ENCODE measurements at places on chromosomes 12 and 14. TPM values are rescaled to one million over a fixed set of nuclear protein-coding genes. Genes with fewer than 3 reads are reported as not detected.

- H3K4me1 ChIP-seq: no peaks in the 10 kb centered on the region
- H3K27me3 ChIP-seq: no peaks in the 10 kb centered on the region
- no peak overlapping the region for H3K4me3 ChIP-seq
- DNase-seq: no peak
- H3K27ac ChIP-seq: no peak overlapping the region
- H3K36me3 ChIP-seq: peaks cover 86% of the 10 kb centered on the region
These were observed 313.4 kb downstream of the ETNK1 start for GRCh38 chr12:22938323-22938722.

The EML1 gene
- 31.4 TPM for total RNA-seq

- H3K4me3 ChIP-seq: no peak overlapping the region
- DNase-seq: no peak
- no peak overlapping the region for H3K27ac ChIP-seq
- no peaks in the 10 kb centered on the region for H3K36me3 ChIP-seq
- peaks cover 6% of the 10 kb centered on the region for H3K27me3 ChIP-seq
These were observed 48.8 kb downstream of the A2M start for GRCh38 chr12:9066755-9067423.

- H3K36me3 ChIP-seq: no peaks in the 10 kb centered on the region
- no peak overlapping the region for H3K27ac ChIP-seq
- no peak for DNase-seq
- H3K4me3 ChIP-seq: no peak overlapping the region
These were observed 173.9 kb downstream of the GXYLT1 start for GRCh38 chr12:41970744-41971143.

DNA sequence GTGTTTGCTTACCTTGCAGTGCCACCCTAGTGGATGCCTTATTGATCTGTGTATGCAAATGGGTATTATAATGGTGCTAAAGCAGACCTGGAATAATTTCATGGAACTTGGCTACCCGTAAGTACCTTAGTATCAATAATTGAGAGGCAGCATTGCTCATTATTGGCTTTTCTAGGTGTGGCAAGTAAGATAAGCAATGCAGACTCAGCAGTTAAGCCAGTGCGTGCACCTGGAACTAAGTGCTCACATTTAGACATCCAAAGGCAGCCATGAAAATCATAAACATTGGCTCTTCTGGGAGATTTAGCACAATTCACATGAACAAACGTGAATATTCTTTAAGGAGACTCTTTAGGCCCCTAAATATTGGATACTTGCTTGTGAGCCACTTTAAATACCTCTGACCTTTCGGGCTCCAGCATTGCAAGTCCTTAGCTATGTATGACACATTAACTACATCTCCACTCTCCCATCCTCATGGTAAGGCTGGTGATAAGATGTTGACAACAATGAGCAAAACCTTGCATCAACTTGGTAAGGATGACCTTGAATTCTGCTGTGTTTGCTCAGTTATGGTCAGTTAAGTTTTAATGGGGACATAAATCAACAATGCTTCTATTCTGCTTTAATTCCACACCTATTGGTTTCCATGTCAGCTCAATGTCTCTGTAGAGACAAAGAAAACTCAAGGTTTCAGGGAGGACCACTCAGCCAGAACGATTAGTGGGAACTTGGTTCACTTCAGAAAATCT is 112.0 kb downstream of the SLC5A8 start:
- no peak for DNase-seq
- H3K36me3 ChIP-seq: no peaks in the 10 kb centered on the region
- H3K4me1 ChIP-seq: no peaks in the 10 kb centered on the region
- H3K27ac ChIP-seq: no peak overlapping the region

Data from endodermal cell (in vitro differentiated cells).